Kasumi-1 (cell line): ENCODE measurements at places on chromosomes 5 and 9.

DNA sequence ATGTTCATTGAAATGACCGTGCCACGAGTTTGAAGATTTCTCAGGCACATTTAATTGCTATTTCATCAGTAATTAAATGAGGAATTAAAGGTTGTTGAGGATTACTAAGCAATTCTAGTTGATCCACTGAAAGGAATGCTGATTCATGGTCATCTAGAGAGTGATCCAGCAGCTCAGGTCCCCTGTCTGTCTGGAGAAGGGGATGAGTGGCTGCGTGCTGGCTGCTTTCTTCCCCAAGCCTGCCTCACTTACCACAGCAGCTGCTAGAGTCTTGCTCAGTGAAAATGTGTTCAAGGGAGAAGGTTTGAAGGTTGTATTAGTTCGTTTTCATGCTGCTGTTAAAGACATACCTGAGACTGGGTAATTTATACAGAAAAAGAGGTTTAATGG is 7.8 kb upstream of the TGFBI start:
- no peak for DNase-seq

DNA sequence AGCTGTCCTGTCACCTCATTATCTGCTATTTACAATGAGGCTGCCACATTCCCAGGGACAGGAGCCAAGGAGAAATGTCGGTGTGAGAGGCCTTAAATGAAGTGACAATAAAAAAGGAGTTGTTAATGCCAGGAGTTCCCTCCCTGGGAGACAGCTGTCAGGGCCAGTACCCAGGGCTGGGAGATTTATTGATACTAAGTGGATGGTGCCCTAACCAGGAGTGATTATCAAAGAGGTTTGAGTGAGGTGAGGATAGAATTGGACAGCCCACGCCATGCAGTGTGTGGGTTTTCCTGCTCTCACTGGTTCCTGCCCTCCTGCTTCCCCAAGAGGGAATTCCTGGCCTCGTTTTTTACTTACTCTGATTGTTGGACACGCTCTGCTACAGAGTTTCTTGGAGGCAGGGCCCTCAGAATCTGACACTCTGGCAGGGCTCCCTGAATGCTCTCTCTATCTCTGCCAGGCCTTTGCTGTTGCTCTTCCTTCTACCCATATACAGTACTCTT is 150.8 kb downstream of the GRIA1 start:
- no peak for DNase-seq

- DNase-seq: no peak
Observed at GRCh38 chr5:180865981-180866695, 5.1 kb upstream of the ZFP62 start.

GRCh38 chr9:113943112-113944009 is 67.3 kb downstream of the ZNF618 start:
- DNase-seq: no peak

- peak; percentile 37 for DNase-seq
Observed at GRCh38 chr5:171484460-171484899, 65.0 kb downstream of the FGF18 start.
